CD4-positive, alpha-beta T cell (primary cell): ENCODE measurements at places on chromosomes 16 and 17.
A peak's percentile ranks its signal among the peaks of the same experiment; 100 is the strongest.

DNA sequence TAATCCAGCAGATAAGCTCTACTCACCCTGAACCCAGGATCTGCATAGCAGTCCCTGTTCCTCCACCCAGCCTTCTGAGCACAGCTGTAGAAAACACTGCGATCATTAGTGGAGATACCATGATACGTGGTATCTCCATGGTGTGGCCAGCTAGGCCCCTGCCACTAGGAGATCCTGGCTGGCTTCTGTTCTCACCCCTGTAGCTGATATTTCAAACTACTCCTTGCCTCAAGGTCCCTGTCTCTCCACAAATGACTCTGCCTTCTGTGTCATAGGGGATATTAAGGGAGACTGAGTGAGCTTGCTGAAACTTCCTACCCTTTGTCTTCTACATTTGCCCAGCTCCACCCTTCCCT lies 44.3 kb downstream of the ERN1 start:
- no peak for DNase-seq
- H3K27ac ChIP-seq = no peak overlapping the region
- H3K4me3 ChIP-seq = no peak overlapping the region
- H3K4me1 ChIP-seq = peaks cover 77% of the 10 kb centered on the region
- H3K27me3 ChIP-seq = no peaks in the 10 kb centered on the region
- peaks cover 9% of the 10 kb centered on the region for H3K36me3 ChIP-seq

GRCh38 chr16:23491490-23492391 lies 18.6 kb downstream of the GGA2 start:
- no peaks in the 10 kb centered on the region for H3K27me3 ChIP-seq
- H3K36me3 ChIP-seq = peaks cover 82% of the 10 kb centered on the region
- H3K4me1 ChIP-seq = peaks cover 1% of the 10 kb centered on the region
- H3K4me3 ChIP-seq = no peak overlapping the region
- no peak overlapping the region for H3K27ac ChIP-seq
- DNase-seq = no peak

GRCh38 chr17:27469256-27469655 lies 13.0 kb downstream of the KSR1 start:
- H3K36me3 ChIP-seq = no peaks in the 10 kb centered on the region
- no peak overlapping the region for H3K4me3 ChIP-seq
- DNase-seq = no peak
- no peaks in the 10 kb centered on the region for H3K27me3 ChIP-seq
- H3K27ac ChIP-seq = no peak overlapping the region

- no peak overlapping the region for H3K27ac ChIP-seq
- H3K36me3 ChIP-seq = no peaks in the 10 kb centered on the region
- no peaks in the 10 kb centered on the region for H3K4me1 ChIP-seq
- DNase-seq = no peak
These were observed 602.6 kb downstream of the KCNJ2 start for GRCh38 chr17:70771804-70772386.

GRCh38 chr16:49510141-49510540 lies 136.5 kb downstream of the C16orf78 start:
- no peaks in the 10 kb centered on the region for H3K36me3 ChIP-seq
- H3K4me3 ChIP-seq = no peak overlapping the region
- no peaks in the 10 kb centered on the region for H3K4me1 ChIP-seq
- H3K27ac ChIP-seq = no peak overlapping the region
- no peaks in the 10 kb centered on the region for H3K27me3 ChIP-seq
- DNase-seq = no peak

- no peaks in the 10 kb centered on the region for H3K36me3 ChIP-seq
- peak overlapping the region; percentile 81 for H3K27ac ChIP-seq
These were observed 2.6 kb upstream of the N4BP1 start for GRCh38 chr16:48612611-48613010.
